Stimulated activated CD4-positive, alpha-beta T cell treated with anti-CD3 and anti-CD28 coated beads, Interleukin-2, amount 100 ng/mL, for 24 hours (primary cell): ENCODE measurements at places on chromosomes 1 and 21.

- no peak for DNase-seq
Observed at GRCh38 chr1:7561331-7561921, 209.7 kb upstream of the VAMP3 start.

DNA sequence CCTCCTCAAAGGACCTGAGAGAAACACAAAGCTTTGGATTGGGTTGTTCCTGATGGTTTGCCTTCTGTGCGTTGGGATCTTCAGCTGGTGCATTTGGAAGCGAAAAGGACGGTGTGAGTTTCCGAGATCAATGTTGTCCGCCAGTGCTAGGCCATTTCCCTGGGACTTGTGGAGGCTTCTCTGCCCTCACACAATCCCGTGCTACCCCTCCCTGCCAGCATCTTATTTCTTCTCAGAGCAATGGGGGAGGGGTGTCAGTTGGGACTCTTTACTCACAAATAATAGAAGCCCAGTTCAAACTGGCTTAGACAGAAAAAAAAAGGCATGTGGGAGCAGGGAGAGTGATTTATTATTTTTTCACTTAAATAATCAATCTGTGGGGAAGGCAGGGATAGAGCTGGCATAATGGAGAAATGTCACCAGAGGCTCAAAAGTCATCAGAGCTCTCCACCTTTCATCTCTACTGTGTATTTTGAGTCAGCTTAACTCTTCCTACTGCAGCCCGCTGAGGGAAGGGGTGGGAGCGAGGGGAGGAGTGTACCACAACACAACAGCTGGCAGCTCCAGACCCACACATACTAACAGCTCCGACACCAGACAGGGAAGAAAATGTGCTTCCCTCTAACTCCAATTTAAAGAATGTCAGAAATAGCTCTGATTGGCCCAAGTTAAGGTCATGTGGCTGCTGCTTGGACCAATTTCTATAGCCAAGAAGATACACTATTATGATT, 22.4 kb downstream of the LY9 start:
- no peak for DNase-seq

GRCh38 chr1:153598309-153599172, 14.4 kb downstream of the S100A16 start:
- no peak for DNase-seq

- no peak for DNase-seq
Observed at GRCh38 chr1:212955961-212956620, 5.8 kb downstream of the VASH2 start.

- DNase-seq = no peak
Observed at GRCh38 chr1:175009532-175009931, 9.8 kb downstream of the CACYBP start.

GRCh38 chr1:108785264-108785663, 38.8 kb downstream of the STXBP3 start:
- DNase-seq = no peak
